Activated CD8-positive, alpha-beta memory T cell treated with anti-CD3 and anti-CD28 coated beads for 1 hour (primary cell): ENCODE measurements at places on chromosomes 4 and X.

DNA sequence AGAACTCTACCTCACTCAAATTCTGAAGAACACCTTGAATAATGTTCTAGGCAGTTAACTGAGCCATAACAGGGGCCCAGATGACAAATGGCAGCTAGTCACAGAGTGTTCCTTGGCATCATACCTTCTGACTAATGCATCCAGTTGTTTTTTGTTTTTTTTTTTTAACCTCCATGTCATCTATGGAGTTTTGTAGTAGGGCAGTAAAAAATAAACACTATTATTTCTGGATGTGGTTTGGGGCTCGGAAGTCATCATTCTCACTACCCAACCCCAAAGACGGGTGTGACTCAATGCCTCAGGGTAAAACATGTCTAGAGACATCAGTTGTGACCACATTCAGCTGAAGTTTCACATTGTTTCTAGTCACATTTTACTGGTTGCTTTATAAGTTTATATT is 31.2 kb upstream of the MCF2 start:
- no peak for DNase-seq

GRCh38 chr4:8615921-8616787 is 23.6 kb downstream of the CPZ start:
- no peak for DNase-seq

- DNase-seq = no peak
Measured at GRCh38 chr4:100742045-100742444, 224.2 kb upstream of the EMCN start.

DNA sequence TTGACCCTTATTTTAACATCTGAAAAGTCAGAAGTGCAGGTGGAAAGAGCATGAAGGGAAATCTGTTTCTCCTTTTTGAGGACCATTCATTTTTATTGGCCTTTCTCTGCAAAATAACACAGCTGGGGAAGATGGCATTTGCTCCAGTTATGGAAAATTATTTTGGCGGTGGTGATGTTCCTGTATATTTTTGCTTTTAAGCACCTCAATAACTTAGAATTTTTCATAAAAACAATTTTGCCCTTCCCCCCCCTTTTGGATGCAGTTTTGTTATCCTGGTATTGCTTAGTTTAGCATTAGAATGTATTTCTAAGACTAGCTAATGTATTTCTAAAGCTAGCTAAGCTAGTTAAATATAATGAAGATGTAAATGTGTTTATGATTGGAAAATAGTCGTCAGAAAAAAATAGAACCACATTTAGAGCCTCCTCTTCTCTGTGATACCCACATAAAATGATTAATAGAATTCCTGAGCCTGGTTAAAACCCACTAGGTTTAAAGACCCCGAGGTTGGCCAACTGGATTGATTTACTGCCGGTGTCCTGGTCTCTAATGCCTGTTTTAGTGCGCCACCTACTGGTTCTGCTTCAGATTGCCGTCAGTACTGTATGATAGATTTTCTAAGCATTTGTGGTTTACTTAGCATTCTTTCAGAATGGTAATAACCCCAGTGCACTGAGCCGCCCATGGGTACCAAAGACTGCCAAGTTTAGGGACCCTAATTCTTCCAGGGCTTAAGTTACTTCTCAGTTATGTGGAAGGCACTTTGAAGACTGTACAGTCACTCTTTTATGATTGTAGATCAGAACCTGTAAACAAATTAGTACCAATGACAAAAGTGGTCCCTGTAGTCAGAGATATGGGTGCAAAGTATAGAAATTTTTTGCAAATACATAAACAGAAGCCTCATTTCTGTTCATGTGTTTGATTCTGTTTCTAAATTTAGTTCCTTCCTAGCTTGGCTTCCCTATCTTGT is 11.4 kb downstream of the KLF3 start:
- DNase-seq = peak; percentile 63

DNA sequence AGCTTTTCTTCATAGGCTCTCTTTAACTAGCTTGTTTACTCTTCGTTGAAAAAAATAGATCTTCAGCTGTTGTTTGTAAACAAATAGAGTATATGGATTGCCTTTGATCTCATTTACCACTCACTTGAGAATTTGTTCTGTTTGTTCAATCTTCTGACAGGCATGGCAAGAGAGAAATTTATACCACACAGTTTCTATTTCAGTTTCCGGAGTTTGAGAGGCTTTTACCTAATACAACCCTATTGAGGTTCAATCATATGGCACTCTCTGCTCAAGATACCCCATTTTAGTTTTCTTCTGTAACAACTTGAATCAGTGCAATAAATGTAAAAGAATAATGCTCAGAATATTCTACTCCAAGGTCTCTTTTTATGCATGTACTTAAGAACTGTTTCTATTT is 148.0 kb downstream of the EMCN start:
- no peak for DNase-seq

- DNase-seq = no peak
Measured at GRCh38 chr4:56475917-56476316, 8.5 kb downstream of the SRP72 start.

DNA sequence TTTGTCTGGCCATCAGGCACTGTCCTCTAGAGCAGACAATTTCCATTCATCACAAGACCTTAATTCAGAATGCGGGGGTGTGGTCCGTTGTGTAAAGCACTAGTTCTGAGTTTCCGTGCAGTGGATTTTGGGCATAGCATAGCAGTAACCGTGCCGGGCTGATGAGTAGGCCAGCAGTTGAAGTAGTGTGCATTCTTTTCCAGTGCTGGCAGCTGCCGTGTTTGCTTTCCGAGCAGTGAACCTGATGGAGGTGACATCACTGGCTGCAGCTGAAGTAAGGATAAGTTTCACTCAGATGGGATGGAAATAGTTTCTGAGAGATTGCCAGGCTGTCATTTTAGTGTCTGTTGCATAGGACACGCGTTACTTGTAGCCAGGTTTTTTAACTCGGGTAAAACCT is 107.0 kb upstream of the STIM2 start:
- no peak for DNase-seq

DNA sequence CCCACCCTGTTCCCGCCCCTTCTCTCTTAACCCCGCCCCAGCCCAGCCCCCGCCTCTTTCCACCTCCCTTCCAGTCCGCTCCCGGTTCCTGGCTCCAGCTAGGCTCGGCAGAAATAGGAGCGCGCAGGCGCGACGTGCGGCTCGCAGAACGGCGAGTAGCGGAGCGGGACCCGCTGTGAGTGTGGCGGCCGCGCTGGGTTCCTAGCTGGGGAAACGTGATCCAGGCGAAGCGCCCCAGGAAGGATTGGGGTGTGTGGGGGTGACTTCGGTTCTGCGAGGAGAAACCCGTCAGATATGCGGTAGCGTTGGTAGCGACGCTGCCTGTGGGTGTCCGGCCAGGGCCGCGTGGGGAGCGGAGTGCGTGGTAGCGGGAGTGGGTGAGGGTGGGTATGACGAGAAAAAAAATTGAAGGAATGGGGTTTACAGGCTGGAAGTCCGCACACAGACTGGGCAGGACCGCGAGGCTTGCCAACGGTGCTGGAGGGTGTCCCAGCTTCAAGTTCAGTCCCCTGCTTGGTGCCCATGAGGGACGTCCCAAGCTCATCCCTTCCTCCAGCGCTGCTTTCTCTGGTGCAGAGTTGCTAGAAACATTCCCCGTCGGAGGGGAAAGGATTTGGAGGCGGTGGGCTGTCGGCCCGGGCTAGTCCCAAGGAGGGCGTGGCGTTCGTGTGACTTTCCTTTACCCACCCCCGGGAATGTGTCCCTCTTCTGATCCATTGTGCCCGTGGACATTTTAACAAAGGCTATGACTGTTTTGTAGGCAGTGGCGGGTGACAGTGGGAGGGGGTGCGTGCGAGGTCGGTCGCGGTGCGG is at the start of gene PRRG1:
Gene PRRG1, plus strand, starts transcription at position 144 of the 813 bp plus-strand sequence. CDS start 56,886 bp downstream, outside the sequence.
- no peak for DNase-seq
